ENCODE measurements at places on chromosomes 4 and X.

DNA sequence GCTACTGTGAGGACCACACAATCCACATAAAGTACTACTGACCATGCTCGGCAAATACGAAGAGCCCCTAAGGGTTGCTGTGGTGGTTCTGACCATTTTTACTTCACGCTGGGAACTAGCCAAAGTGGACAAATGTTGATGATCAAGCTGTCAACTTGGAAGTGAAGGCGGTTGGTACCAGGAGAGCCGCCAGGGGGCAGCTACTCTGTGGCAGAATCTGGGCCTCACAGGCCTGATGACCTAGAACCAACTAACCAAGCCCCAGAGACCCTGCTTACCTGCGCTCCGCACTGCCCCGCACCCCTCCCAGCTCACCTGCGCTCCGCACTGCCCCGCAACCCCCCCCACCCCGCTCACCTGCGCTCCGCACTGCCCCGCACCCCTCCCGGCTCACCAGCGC lies 5.6 kb downstream of the GAK start:
- DNase-seq, result peak; percentile 55
- H3K27me3 ChIP-seq, result no peaks in the 10 kb centered on the region
- H3K36me3 ChIP-seq, result no peaks in the 10 kb centered on the region
- no peak overlapping the region for H3K27ac ChIP-seq
- H3K4me1 ChIP-seq, result peaks cover 47% of the 10 kb centered on the region

GRCh38 chr4:117968606-117969005 lies 65.7 kb upstream of the NDST3 start:
- H3K4me1 ChIP-seq, result no peaks in the 10 kb centered on the region
- no peak overlapping the region for H3K4me3 ChIP-seq
- H3K36me3 ChIP-seq, result no peaks in the 10 kb centered on the region
- H3K27ac ChIP-seq, result no peak overlapping the region

GRCh38 chr4:72567821-72568675 lies 973 bp downstream of the ADAMTS3 start:
- H3K4me1 ChIP-seq, result peaks cover 13% of the 10 kb centered on the region
- H3K27ac ChIP-seq, result no peak overlapping the region
- no peaks in the 10 kb centered on the region for H3K27me3 ChIP-seq
- peak overlapping the region; percentile 51 for H3K4me3 ChIP-seq

DNA sequence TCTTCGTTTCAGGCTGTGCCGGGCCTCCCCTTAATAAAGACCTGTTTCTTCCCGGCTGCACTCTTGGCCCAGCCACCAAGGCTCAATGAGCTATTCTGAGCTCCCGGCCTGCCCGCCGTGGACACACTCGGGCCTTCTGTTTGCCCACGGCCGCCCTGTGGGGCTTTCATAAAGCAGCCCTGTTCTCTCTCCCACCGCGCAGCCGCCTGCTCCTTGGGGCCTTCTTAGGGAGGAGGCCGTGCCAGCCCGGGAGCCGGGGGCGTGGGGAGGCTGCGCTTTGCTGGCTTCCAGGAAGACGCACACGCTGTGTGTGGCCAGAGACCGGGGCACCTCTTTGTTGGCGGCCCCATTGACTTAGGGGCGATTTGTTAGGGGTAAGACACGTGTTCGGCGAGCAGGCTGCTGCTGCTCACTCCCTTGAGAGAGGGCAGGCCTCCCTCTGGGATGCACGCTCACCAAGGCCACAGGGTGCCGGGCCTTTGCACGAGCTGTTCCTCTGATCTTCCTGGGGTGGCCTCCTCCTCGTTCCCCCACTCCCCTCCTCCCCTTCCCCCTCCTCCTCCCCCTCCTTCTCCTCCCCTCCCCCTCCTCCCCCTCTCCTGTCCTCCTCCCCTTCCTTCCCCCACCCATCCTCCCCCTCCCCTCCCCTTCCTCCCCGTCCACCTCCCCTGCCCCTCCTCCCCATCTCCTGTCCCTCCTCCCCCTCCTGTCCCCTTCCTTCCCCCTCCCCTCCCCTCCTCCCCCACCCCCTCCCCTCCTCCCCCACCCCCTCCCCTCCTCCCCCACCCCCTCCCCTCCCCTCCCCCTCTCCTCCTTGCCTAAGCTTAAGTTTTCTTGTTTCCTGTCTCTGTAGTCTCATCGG lies 11.3 kb downstream of the BLOC1S4 start:
- no peak overlapping the region for H3K4me3 ChIP-seq
- no peaks in the 10 kb centered on the region for H3K27me3 ChIP-seq
- H3K36me3 ChIP-seq, result no peaks in the 10 kb centered on the region
- no peaks in the 10 kb centered on the region for H3K4me1 ChIP-seq

- H3K27me3 ChIP-seq, result no peaks in the 10 kb centered on the region
- H3K36me3 ChIP-seq, result no peaks in the 10 kb centered on the region
- H3K4me1 ChIP-seq, result no peaks in the 10 kb centered on the region
- no peak overlapping the region for H3K4me3 ChIP-seq
Observed at GRCh38 chr4:144575181-144575580, 70.8 kb upstream of the HHIP start.

DNA sequence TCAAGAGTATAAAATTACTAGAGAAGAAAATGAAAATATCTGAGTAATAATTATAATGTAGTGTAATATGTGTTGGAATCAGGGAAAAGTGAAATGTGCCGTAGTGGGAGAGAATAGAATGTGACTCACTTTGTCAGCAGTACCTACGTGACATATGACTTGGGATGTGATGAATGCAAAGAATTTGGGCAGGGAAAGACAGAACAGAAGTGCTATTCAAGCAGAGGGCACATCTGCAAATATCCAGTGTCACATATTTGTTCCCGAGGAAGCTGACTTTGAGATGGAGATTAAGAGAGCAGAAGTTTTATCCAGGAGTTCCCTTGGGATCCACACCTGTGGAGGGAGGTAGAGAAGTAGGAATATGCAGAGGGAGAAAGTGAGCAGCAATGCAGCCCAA lies 69.3 kb upstream of the HS3ST1 start:
- H3K27me3 ChIP-seq, result no peaks in the 10 kb centered on the region
- DNase-seq, result no peak
- no peak overlapping the region for H3K27ac ChIP-seq
- no peak overlapping the region for H3K4me3 ChIP-seq
- H3K36me3 ChIP-seq, result no peaks in the 10 kb centered on the region
- no peaks in the 10 kb centered on the region for H3K4me1 ChIP-seq

- H3K27ac ChIP-seq, result no peak overlapping the region
- H3K4me1 ChIP-seq, result no peaks in the 10 kb centered on the region
- no peaks in the 10 kb centered on the region for H3K36me3 ChIP-seq
- H3K27me3 ChIP-seq, result no peaks in the 10 kb centered on the region
- DNase-seq, result peak; percentile 29
Observed at GRCh38 chr4:121457278-121457875, 76.6 kb upstream of the QRFPR start.

- peak; percentile 66 for DNase-seq
- H3K27ac ChIP-seq, result peak overlapping the region; percentile 49
- H3K27me3 ChIP-seq, result no peaks in the 10 kb centered on the region
- no peak overlapping the region for H3K4me3 ChIP-seq
- no peaks in the 10 kb centered on the region for H3K36me3 ChIP-seq
- H3K4me1 ChIP-seq, result peaks cover 44% of the 10 kb centered on the region
Observed at GRCh38 chr4:39706334-39706733, 8.4 kb downstream of the UBE2K start.

DNA sequence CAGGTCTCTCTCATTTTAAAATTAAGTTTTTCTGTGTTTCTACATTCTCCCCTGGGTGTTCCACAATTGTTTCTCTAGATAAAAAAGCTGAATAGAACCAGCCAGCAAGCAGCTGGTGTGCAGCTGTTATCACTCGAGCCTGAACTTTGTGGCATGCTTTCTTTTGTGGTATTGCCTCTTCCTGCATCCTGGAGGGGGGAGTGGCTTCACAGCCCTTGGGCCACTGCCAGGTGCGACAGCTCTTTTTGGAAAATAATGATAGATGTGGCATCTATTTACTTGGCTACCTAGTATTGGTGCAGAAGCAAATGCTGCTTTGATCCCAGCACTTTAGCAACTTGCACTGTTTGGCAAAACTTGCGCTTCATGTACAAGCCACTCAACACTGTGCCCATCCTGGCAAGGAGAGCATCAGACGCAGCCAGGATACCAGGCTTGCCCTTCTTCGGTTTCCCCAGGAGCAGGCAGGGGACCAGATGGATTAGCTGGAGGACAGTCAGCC lies 69.4 kb downstream of the HMGB2 start:
- H3K27me3 ChIP-seq, result no peaks in the 10 kb centered on the region
- peaks cover 10% of the 10 kb centered on the region for H3K4me1 ChIP-seq
- peak overlapping the region; percentile 57 for H3K27ac ChIP-seq
- H3K4me3 ChIP-seq, result no peak overlapping the region
- DNase-seq, result peak; percentile 58

GRCh38 chr4:39812500-39812899 lies 114.6 kb downstream of the UBE2K start:
- H3K4me3 ChIP-seq, result no peak overlapping the region
- H3K27me3 ChIP-seq, result no peaks in the 10 kb centered on the region
- DNase-seq, result no peak
- no peaks in the 10 kb centered on the region for H3K4me1 ChIP-seq
- no peak overlapping the region for H3K27ac ChIP-seq
- no peaks in the 10 kb centered on the region for H3K36me3 ChIP-seq

DNA sequence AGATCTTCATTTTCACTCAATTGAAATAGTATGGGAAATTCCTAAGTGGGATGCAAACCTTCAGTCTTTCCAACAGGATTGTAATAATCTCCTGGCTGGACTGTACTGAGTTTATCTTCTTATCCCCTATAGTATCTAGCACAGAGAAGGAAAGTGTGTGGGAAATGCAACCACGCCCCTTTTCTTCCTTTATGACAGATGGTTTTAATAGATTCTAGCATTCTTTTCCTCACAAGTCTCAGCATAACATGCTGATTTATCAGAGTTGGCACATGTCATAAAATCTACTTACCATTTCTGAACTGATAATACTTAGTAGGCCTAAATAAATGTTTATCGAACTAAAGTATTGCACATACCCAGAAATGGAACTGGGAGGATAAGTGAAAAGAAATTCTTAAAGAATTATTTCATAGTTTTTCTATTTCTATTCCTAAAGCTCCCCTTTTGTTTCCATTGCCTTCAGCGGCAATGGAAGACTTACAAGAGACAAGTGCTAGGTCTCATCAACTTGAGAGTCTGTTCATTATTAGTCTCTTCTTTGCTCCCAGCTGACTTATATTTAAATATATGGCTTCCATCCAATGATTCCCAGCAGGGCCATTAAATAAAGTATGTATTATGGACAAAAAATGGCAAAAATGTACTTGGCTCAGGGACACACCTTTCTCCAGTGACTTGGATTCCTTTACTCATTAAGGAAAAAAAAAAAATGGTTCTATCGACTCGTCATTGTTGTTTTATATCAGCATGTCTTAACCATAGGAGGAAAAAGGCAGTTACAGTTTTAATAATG lies 484.5 kb downstream of the IL1RAPL1 start:
- no peak overlapping the region for H3K4me3 ChIP-seq
- H3K4me1 ChIP-seq, result no peaks in the 10 kb centered on the region
- no peaks in the 10 kb centered on the region for H3K27me3 ChIP-seq

DNA sequence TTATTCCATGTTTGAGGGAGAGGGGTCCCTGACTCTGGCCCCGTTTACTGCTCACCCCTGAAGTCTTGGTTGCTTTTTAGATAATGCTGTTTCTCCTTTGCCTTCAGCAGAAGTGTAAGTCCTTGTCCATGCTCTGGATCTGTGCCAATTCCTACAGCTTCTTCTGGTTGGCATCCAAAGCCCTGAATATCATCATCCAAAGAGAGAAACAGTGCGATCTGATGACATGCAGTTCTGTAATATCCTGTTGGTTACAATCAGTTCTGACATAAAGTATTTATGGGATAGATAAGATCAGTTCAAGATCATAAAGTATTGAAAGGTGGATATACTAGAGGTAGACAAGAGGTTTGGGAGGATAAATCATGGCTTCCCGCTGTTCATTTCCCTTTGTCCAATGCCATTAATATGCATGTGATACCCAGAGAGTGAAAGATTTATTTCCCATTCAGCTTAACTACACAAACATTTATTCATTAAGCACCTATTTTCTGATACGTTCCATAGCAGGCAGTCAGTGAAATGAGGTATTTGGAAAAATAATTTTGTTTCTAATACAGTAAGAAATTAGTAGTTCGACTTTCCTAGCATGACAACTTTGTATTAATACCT lies 53.2 kb upstream of the TMEM150C start:
- H3K27me3 ChIP-seq, result no peaks in the 10 kb centered on the region
- DNase-seq, result no peak
- no peak overlapping the region for H3K4me3 ChIP-seq

GRCh38 chr4:94534401-94535312 lies 82.9 kb downstream of the PDLIM5 start:
- peak overlapping the region; percentile 61 for H3K27ac ChIP-seq
- no peak overlapping the region for H3K4me3 ChIP-seq
- no peak for DNase-seq
